Stimulated activated CD8-positive, alpha-beta memory T cell treated with anti-CD3 and anti-CD28 coated beads, Interleukin-2, amount 100 ng/mL, for 1 hour (primary cell): ENCODE measurements at places on chromosomes 5 and 9.

- DNase-seq: no peak
Observed at GRCh38 chr5:25481463-25481862, 836.7 kb upstream of the CDH10 start.

GRCh38 chr9:97515662-97516061 is 14.2 kb downstream of the TMOD1 start:
- no peak for DNase-seq

DNA sequence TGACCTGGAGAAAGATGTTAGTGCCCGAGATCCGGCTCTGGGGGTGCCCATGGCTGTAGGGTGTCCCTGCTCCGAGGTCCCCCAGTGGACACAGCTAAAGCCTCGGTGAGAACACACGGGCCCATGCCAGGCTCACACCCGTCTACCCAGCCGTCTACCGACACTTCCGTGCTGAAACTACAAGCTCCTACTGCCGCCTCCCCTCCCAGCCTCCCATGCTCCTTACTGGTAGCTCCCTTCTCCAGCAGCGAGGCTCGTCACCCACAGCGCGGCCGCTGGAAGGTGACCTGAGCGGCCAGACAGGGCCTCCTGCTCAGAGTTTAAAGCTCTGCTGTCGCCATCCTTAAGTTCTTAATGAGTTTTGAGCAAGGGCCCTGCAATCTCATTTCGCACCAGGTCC is 33.2 kb upstream of the CLPTM1L start:
- no peak for DNase-seq

- DNase-seq: no peak
Observed at GRCh38 chr5:151130922-151131891, 26.4 kb downstream of the ANXA6 start.

DNA sequence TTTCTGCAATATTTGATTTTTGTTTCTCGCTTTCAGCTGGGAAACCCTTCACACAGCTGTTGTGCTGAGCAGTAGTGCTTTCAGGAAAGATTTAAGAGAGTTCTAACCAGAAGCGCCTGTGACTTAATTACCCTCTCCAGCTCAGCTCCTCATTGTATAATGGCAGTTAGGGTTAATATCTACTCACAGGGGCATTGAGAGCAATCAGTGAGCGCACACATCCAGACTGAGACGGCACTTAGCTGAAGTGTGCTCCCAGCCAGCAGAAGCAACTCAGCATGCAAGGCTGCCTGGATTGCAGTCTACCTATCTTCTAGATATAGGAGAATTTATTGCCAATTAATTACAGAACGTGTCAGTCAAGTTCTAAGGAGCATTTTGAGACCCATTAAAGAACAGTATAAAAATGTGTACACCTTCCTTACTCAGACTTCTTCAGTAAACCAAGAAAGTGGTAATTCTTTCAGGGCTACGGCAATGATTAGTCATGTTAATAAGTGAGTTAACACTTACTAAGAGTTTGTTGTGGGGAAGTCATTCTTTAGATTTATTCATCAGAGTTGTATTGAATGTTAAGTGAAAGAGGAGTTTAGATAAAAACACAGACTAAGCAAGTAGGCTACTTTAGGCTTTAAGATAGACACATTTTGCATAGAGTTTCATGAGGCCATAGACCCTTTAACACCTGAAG is 111.7 kb upstream of the PCAT7 start:
- DNase-seq: no peak

DNA sequence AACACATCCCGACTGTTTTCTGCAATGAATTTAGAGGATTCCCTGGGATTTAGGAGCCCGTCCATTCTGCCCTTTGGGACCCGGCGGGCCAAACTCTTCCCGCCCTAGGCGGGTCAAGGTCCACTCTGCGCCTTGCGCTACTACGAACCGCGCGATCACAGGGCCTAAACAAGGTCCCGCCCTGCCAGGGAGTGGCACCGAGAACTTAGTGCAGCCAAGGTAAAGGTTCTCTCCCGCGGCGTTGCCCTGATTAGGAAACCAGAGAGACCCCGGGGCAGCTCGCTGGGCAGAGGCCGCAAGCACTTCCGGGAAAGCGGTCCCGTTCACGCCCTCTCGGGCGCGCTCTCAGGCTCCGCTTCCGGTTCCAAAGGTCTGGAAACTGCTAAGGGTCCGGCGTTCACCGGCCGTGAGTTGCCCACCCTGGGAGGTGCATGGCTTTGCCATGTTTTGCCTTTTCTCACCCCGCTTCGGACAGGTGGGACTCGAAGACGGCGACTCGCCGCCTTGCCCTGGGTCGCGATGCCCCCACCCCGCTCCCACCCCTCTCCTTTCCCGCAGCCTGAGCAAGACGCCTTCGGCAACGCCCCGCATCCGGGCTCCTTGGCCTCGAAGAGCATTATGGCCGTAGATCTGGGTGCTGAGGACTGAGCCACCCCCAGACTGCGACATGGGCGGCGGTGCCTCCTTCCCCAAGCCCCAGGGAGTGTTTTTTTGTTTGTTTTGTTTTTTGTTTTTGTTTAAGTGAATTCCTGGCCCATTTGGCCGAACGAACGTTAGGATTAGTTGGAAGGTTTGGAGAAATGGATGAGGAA is 23.4 kb downstream of the HNRNPK start:
- DNase-seq: peak; percentile 30

DNA sequence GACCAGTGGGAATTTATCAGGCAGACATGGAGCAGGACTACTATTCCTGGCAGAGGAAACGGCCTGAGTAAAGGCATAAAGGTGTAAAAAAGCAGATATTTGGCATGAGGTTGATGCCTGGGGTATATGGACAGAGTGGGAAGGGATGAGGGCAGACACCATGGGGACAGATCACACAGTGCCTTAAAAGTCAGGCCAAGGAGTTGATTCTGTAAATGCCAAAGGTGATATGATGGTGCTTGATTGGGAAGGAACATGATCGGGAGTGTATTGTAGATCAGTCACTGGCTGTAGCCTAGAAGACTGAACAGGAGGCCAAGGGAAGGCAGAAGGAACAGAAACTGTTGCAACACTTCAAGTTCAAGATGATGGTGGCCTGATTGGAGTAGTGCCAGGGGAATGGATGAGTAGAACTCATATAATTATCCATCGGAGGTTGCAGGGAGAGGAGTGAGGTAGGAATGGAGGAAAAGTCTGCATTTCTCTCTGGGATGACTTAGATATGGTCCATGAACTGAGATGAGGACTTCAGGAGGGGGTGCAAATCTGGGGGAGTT is 594.3 kb upstream of the KLF4 start:
- no peak for DNase-seq

GRCh38 chr9:6973762-6974161 is 216.0 kb downstream of the KDM4C start:
- no peak for DNase-seq

GRCh38 chr9:15403155-15403554 is 19.5 kb upstream of the SNAPC3 start:
- no peak for DNase-seq

GRCh38 chr9:113651896-113652295 is 188.4 kb downstream of the RGS3 start:
- DNase-seq: no peak

DNA sequence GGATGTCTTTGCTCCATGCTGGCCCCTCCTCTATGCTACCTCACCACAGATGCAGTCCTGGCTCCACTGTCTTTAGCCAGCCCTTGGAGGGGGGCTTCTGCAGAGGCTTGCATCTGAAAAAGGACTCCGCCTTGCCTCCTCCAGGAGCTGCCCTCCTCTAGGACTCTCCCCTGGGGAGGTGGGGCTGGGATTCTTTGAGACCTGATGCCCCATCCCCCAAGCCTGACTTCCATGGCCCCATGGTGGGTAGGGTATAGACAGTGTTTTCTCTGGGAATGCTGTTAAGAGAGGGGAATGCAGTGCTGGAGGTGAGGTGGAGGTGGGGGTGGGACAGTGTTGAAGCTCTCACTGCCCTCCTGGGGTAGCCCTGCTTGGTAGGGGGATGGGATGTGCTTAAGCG is 14.3 kb downstream of the JADE2 start:
- no peak for DNase-seq

DNA sequence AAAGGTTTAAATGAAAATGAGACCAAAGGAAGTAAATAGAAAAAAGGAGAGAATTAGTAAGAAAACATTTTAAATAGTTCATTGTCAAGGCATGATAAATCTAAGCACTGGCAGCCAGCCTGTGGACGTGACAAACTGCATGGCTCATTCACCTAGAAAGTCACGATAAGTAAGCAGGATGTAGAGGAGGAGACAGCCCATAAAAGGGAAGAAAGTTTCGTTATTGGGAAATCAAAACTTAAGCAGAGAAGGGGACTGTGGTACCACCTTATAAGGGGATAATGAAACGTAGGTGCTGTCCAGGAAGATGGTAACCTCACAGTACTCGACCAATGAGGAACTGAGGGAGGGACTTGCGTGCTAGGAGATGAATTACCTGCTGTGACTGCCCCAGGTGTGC is 494.5 kb upstream of the GRAMD2B start:
- DNase-seq: no peak

DNA sequence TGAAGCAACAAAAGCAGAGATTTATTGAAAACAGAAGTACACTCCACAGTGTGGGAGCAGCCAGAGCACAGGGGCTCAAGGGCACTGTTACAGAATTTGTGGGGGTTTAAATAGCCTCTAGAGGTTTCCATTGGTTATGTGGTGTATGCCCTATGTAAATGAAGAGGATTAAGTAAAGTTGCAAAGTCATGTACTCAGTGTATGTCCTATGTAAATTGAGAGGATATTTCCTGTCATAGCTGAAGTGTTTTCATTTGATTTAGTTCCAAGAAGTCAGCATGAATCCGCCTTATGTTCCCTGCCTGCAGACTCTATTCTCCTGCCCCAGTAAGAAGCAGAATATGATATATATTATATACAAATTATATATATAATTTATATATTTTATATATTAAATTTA is 966.0 kb upstream of the COX7C start:
- no peak for DNase-seq

DNA sequence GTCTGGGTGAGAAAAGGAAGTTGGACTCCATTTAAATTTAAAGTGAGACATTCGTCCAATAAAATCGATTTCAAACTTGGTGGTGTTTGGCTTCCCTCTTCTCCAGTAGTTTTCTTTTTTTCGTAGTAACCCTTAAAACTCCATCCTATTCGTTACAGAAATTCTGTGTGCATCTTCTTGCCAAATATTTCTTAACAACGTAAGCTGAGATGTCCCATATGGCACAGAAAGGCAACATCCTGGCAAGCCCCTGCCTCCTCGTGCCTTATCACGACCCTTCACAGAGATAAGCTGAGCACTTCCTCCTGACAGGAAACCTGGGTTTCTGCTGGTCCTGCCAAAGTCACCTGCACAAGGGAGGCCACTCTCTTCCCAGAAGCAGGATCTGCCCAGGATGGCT is 11.8 kb upstream of the ADAMTS2 start:
- DNase-seq: no peak

- no peak for DNase-seq
Observed at GRCh38 chr9:8337834-8338766, 538.5 kb upstream of the DMAC1 start.

DNA sequence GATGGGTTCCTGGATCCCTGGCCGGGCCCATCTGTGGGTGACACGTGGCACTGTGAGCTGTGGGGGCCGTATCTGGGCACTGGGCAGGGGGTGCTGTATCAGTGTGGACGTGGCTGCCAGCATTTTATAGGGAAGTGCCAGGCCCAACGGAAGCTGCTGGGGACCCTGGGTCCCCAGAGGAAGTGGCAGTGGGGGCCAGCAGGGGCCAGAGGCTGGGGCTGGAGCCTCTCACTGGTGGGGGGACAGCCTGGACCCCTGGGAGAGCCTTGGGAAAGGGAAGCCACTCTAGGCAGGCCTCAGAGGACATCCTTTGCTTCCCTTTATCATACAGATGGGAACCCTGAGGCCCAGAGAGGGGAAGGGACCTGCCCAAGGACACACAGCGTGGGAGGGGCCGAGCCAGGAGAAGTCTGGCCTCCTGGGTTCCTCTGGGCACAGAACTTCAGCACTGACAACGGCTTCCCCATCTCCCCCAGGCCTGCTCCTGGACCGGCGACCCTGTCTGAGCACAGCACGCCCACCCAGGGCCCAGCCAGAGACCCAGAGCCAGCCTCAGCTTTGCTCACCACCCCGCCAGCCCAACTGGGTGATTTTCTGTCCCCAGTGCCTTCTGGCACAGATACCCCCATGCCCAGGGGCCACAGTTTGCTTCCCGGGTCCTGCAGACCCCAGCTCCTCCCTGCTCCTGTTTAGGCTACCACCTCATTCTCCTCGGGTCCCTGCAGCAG is 15.5 kb upstream of the LAMC3 start:
- no peak for DNase-seq

- DNase-seq: no peak
Observed at GRCh38 chr9:4235871-4236804, 63.7 kb downstream of the GLIS3 start.

GRCh38 chr9:75500479-75500878 is 390.0 kb upstream of the PCSK5 start:
- no peak for DNase-seq
